T-helper 17 cell (primary cell): ENCODE measurements at places on chromosomes 3 and 15. TPM values are rescaled to one million over a fixed set of nuclear protein-coding genes. Genes with fewer than 3 reads are reported as not detected.

GRCh38 chr3:177802151-177802900, 605.0 kb upstream of the TBL1XR1 start:
- DNase-seq = no peak

DNA sequence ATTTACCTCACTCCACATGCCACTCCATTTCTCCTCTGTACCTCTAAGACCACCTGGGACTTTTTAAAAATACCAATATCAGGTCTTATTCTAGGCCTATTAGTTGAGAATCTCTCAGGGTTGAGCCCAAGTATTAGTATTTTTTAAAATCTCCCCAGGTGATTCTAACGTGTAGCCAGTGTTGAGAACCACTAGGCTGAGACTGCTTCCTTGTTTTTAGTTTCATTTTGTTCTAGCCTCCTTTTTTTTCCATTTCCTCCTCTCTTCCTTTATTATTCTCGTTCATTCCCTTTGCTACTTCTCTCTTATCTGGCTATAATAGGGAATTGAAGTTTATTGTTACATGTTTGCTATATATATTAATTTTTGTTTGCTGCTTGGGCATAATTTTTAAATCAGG, 217.8 kb upstream of the CD96 start:
- DNase-seq = no peak

DNA sequence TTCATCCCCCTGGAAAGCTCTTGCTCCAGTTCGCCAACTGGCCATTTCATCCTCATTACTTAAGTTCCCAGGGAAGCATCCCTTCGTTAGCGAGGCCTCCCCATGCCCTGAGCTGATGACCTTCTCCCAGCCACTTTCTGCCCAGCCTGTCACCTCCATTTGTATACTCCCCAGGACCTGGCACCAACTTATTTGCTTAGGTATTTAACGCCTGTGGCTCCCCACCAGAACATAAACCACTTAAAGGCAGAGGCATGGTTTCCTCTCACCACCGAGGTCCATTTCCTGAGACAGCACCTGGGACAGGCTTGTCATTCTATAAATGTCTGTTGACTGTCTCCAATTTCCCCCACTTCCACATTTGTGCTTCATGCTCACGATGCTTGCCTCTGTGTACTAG, 189.0 kb downstream of the ZNF621 start:
- DNase-seq = no peak

The DCLK3 gene
- total RNA-seq = not detected

The ENTPD3 gene
- not detected for total RNA-seq

The IMPG2 gene
- 0.47 TPM for total RNA-seq

The RLBP1 gene
- total RNA-seq = not detected

- no peak for DNase-seq
Measured at GRCh38 chr3:180433152-180433551, 168.8 kb upstream of the TTC14 start.

The NR2E3 gene
- total RNA-seq = not detected

GRCh38 chr15:59400103-59400813, 27.6 kb upstream of the MYO1E start:
- no peak for DNase-seq

DNA sequence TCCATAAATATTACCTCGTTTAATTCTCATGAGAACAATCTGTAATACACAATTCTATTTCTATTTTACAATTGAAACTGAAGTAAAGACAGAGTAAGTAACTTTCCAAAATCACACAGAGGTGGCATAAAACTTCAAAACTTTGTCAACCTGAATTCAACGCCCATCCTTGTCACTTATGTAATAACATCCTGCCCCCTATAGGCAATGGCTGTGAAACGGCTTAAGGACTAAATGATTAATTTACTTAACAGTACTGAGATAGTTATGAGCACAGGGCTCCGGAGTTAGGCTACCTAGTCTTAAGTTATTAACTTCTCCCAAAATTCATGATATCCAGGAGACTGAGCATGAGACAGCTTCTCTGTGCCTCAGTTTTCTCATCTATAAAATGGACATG, 293.1 kb upstream of the CHRM5 start:
- no peak for DNase-seq

The CAMP gene
- total RNA-seq = not detected
